Fibroblast of the conjunctiva (primary cell): ENCODE measurements at places on chromosomes 5 and 9.

- DNase-seq = no peak
These were observed 13.5 kb upstream of the DHFR start for GRCh38 chr5:80668016-80668969.

GRCh38 chr5:53303105-53303504, 177.3 kb upstream of the FST start:
- peak; percentile 1 for DNase-seq

GRCh38 chr5:100900796-100901781, 2.0 kb downstream of the ST8SIA4 start:
- DNase-seq = no peak

DNA sequence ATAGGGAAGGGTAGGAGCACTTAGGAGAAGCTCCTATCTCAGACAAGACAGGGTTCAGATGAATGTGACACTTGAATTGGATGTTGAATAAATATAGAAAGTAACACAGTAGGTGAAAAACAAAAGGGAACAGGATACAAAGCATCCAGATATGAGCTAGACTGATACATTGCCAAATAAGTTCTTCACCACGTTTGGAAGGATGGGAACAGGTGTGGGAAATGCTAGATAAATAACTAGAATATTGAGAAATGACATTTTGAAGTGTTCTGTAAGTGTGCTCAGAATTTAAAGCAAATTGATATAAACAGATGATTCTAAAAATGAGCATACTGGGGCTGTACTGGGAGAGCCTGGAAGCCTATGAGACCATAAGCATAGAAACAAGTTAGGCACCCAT, 340.1 kb upstream of the PRR16 start:
- DNase-seq = no peak

DNA sequence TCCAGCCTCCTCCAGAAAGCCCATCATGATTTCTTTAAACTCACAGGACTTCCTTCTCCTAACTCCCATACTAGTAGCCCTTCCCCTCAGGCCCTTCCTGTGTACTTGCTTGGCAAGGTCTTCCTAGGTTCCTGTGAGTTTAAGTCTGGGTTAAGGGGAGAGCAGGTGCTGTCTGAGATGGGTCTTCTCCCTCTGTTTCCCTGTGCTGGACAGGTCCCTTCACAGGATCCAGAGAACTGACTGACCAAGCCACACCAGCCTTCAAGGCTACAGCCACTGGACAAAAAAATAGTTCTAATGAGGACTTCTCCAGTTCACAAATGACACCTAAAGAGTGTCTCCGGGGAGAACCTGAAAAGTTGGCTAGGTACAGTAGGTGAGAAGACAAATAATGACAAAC, 29.5 kb upstream of the MYORG start:
- no peak for DNase-seq

- DNase-seq = no peak
These were observed 72.1 kb downstream of the ADRB2 start for GRCh38 chr5:148898413-148899075.

DNA sequence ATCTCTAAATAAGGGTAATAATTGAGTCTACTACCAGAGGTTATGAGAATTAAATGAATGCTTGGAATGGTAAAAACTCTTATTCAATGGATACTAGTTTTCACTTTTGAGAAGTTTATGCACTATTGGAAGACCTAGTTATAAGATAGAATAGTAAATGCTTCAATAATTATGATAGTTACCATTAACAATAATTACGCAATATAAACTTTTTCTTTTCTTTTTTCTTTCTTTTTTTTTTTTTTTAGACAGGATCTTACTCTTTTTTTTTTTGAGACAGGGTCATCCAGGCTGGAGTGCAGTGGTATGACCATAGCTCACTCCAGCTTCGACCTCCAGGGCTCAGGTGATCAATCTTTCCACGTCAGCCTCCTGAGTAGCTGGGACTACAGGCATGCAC, 6.7 kb downstream of the ALDOB start:
- no peak for DNase-seq

- no peak for DNase-seq
These were observed 13.2 kb upstream of the PPP1R2B start for GRCh38 chr5:156836846-156837245.

GRCh38 chr9:80191108-80191507, 619.3 kb downstream of the TLE4 start:
- no peak for DNase-seq

DNA sequence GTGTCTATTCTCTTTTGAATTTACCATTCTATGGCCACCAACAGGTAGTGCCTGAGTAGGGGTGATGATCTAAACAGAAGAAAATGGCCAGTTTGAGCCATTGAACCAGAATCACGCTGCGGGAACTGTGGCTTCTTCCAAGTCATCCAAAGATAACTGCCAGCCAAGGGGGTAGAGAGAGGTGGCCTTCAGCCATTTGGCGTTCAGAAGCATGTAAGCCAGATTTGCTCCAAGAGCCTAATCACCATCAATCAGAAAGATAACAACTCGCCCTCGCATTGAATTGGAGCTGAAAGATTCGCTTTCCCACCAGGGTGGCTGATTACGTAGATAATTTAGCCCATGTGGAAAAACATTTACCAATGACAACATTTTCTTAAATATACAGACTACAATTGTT, 1302.7 kb upstream of the DMAC1 start:
- no peak for DNase-seq

DNA sequence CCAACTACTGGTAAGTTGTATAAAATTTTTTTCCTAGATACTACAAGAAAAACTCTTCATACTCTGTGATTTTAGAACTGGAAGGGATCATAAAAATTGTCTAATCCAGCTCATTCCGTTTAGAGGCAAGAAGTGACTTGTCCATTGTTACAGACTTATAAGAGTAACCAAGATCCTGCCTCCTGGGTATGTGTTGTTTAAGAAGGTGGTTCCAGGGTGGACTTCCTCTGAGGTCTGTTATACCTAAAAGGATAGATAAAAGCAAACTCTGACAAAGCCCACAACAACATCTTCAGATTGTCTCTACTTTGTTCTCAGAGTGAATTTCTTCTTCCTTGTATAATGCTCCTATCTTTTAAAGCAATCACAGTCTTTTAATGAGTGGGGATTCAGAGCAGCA, 24.2 kb downstream of the TGFBR1 start:
- DNase-seq = no peak

- peak; percentile 47 for DNase-seq
These were observed 153.8 kb downstream of the AUH start for GRCh38 chr9:91207729-91208418.

GRCh38 chr5:53882006-53882675, 321.7 kb downstream of the NDUFS4 start:
- no peak for DNase-seq
